ENCODE measurements at places on chromosomes 1 and 21.

GRCh38 chr1:177825276-177825901 lies 144.5 kb downstream of the SEC16B start:
- DNase-seq: no peak

DNA sequence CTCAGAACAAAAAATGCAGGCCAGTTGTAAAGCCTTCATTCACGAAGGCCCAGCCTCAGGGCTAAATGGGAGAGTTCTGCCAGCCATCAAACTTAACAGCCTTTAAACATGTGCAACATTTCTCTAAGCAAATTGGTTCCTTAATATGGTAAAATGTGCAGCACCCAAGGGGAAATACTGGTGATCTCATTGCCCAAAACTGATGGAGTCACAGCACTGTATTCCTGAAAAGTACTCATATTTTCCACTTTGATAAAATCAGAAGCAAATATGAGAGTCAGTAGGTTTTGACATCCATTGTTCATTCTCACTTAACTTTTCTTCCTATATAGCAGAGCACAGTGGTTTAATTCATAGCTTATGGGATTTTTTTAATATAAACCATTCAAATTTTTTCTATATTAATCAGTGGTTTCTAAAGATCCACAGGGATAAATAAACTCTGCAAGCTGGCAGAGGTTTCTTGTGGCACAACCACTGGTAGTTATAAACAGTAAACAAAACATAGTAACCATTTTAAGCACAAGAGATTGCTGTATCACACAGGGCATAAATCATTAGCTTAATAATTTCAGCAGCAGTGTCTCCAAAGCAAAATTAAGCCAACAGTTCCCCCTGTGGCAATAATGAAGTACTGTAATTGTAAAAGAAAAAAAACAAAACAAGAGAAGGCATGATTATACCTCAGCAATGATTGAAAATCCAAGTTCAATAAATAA lies 106.9 kb upstream of the LYPLAL1 start:
- DNase-seq: peak; percentile 0

DNA sequence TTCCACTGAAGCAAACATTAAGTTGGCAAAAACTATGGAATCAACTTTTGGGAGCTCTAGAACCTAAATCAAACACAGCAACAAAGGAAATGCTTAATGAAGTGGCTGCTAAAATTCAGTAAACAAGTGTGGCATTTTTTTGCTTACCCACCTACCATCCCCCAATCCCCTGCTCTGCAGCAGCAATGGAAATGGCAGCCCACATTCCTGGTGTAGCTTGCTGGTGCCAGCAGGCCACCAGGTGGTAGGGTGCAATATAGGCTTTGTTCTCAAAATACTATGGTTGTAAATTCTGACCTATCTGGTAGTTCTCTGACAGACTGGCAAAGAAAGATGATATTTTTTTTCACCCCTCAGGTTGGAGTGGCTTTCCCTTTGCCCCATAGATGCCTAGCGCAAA lies 42.8 kb downstream of the SHCBP1L start:
- no peak for DNase-seq

- DNase-seq: peak; percentile 51
Observed at GRCh38 chr21:35217504-35218060, 168.5 kb upstream of the RUNX1 start.

GRCh38 chr1:30645807-30646206 lies 77.6 kb downstream of the MATN1 start:
- DNase-seq: no peak

DNA sequence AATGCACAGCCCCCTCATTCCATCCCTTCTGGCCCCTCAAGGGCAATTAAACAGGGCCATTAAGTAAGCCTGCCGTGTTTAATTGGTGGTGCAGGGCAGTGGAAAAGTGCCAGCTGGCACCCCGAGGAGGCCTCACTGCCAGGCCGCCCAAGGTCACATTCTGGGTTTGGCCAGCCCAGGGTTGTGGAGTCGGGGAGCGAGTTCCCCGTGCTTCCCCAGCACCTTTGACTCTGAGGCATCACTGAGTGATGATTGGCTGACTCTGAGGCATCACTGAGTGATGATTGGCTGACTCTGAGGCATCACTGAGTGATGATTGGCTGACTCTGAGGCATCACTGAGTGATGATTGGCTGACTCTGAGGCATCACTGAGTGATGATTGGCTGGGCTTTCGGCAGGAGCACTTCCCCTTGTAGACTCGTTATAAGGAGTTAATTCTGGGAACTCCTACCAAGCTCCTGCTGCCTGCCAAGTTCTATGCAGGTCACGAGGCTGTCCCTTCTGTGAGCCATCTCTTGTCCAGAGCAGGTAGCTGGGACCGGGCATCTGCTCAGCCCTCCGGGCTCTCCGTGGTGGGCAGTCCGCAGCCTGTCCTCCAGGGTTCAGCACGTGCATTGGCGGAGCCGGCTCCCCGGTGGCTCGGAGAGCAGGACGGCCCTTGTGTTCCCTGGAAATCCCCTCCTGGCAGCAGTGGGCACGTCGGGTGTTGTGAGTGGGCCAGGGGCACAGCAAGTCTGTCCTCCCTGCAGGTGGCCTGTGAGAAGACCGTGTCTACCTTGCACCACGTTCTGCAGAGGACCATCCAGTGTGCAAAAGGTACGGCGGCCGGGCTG lies 20.9 kb downstream of the CSTB start:
- no peak for DNase-seq

GRCh38 chr1:151457911-151458801 lies 1.1 kb downstream of the POGZ start:
- peak; percentile 67 for DNase-seq

GRCh38 chr1:11204396-11205190 lies 15.4 kb downstream of the ANGPTL7 start:
- DNase-seq: no peak

GRCh38 chr1:243921111-243921510 lies 71.1 kb upstream of the AKT3 start:
- no peak for DNase-seq

GRCh38 chr1:185672719-185673360 lies 61.4 kb upstream of the HMCN1 start:
- DNase-seq: no peak

- DNase-seq: peak; percentile 70
Observed at GRCh38 chr1:204443871-204444581, 32.4 kb upstream of the PPP1R15B start.

DNA sequence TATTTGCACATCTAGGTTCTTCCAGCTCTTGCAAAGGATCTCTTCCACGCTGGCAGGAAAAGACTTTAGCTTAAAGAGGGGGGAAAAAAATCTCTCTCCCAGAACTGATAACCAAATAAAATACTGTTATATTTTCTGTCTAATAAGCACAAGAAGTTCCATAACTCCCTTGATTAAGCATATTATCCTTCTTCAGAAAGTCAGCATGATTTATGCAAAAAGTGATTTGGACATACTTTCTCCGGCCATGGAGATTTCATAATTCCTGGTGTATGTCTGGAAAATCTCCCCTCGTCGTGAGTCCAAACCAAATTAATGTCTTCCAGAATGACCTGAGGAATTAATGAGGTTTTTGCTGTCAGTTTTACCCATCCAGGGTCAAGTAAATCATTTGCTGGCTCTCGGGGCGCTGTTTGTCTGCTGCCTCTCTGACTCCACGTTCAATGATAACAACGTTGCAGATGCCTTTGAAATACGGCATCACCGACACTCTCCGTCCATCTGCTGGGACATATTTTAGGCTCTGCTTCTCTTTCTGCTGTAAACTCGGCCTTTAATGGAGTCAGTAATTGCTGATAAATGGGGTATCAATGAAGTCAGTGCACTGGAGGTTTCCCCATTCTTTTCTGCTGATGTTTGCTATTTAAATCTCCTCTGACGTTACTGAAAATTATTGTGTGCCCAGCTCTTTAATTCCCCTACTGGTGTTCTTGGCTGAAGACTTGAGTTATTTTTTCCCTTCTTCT lies 112.9 kb downstream of the HLX start:
- no peak for DNase-seq

DNA sequence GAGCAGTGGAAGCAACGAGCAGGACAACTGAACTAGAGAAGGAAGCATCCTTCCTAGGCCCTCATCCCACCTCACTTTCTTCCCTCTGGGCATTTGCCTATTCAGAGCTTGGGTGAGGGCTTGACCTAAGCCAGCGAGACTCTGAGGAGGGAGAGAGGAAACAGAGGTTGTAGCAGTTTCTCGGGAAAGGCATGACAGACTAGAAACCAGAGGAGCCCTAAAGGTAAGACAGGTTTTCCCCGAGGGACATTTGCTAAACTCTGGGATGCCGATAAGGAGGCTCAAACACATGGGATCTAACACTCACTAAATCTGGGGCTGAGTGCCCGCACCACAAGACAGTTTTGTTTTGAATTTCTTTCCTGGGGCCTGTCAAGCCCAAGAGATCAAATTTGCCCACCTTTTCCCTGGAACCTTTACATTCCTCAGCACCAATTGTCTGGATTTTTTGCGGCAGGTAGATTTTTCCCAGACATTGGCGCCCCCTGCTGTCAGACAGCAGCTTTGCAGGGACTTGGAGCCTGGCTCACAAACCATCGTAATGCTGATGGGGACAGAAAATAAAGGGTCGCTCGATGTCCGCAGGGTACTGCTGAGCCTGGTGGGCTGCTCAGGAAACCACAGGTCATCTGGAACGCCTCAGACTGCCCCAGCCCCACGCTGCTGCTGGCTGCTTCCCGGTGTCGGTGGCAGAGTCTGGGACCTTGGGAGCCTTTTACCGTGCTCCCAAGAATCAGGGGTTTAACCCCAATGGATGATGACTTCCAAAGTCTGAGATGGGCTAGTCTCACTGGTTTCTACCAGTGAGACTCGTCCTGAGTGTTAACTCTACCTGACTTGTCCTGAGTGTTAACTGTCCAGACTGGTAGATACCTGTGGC lies 23.4 kb upstream of the TSPAN2 start:
- DNase-seq: peak; percentile 45

DNA sequence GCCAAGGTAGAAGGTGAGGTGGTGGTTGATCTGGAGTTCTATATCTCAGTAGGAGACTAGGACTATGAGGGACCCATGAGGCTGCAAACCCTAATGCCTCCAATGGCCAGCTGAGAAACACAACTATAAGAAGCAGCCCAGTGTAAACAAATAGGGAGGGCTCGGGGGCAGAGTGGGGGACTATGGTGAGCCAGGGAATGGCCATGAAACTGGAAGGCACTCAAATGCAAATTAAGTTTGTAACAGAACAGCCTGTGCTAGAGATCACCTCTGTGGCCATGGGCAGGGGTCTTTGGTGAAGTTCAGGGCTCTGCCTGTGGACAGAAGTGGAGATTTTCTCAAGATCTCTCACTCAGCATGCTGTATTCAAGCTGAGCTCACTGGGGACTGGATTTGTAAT lies 187.1 kb downstream of the GRIK3 start:
- DNase-seq: no peak

GRCh38 chr1:43284546-43285110 lies 753 bp downstream of the C1orf210 start:
- no peak for DNase-seq

GRCh38 chr1:2967329-2967725 lies 53.9 kb upstream of the ACTRT2 start:
- DNase-seq: no peak

DNA sequence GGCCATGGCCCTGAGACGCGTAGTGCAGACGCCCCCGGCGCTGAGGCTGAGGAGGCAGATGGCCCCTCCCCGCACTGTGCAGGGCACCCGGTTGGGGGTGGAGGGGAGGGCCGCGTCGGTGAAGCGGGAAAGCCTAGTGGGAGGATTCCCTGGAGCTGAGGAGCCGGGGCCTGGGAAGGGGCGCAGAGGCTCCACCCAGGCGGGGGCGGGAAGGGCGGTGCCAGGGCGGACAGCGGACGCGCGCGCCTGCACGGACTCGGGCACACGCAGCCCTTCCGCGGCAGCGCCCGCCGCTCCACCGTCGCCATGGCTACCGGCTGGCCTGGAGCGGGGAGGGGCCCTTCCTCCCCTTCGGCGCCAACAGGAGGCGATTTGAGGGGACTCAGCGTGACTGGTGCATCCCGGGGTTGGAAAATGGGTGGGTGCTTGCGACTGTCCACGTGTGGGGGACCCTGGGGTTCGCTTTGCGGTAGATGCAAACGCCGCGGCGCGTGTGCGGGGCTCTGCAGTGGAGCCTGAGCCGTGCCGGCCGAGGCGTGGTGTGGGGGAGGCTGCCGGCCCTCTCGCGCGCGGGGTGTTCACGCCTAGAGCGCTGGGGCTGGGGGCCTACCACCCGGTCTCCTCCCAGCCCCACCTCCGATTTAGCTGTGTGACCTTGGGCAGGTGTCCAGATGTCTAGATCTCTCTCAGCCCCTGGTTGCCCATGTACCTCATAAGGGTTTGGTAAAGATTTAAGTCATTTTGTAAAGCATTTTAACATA lies 35.1 kb downstream of the PTPRF start:
- peak; percentile 39 for DNase-seq

DNA sequence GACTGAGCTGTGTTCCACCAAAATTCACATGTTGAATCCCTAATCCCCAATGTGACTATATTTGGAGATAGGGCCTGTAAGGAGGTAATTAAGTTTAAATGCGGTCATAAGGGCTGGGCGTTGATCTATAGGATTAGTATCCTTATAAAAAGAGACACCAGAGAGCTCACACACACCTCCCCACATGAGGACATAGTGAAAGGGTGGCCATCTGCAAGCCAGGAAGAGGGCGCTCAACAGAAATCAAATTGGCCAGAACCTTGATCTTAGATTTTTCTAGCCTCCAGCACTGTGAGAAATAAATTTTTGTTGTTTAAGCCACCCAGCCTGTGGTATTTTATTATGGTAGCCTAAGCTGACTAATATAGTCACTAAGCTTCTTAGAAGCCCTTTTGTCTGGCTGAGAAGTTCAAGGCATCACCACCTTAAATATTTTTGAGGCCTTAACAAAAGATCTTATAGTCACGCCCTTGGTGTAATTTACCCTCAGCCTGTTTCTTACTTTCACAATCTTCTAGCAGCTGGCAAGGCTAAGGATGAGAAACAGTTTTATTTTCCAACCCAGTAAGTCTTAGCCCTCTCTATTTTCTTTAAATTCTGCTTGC lies 28.8 kb downstream of the GORAB start:
- no peak for DNase-seq

DNA sequence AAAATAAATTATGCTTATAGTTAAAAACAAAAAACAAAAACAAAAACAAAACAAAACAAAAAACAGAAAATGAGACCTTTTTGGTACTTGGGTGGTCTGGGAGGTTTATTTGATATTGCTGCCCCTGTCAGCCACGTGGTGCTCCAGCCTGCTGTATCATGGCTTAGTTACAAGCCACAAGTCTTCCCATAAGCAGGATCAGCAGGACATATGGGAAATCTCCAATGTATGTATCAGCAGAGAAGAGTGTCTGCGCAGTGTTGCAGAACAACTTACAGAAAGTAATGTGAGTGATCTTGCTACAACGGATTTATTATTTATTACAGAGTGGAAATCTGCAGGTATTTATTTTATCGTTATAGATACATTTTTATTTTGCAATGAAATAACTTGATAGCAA lies 423.0 kb upstream of the TMPRSS15 start:
- DNase-seq: no peak

GRCh38 chr21:41956926-41957729 lies 3.3 kb upstream of the C2CD2 start:
- no peak for DNase-seq

DNA sequence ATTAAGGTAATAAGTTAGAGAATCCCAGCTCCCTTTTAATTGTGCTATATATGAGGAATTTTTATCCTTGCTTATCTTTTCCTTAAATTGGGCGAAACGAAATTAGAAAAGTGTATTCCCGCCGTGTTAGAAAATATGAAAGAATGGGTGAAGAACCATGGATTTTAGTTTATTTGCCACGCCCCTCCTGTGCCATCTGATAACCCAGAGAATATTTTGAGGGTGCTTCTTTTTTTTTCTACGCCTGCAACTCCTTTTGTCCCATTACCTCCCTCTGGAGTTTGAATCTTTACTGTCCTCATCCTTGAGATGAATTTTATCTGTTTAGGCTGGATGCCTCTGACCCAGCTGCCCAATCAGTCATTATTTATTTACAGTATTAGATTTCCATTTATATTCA lies 1.6 kb downstream of the TLCD4 start:
- DNase-seq: no peak
